ENCODE measurements at places on chromosomes 3 and 15. TPM values are rescaled to one million over a fixed set of nuclear protein-coding genes. Genes with fewer than 3 reads are reported as not detected.

DNA sequence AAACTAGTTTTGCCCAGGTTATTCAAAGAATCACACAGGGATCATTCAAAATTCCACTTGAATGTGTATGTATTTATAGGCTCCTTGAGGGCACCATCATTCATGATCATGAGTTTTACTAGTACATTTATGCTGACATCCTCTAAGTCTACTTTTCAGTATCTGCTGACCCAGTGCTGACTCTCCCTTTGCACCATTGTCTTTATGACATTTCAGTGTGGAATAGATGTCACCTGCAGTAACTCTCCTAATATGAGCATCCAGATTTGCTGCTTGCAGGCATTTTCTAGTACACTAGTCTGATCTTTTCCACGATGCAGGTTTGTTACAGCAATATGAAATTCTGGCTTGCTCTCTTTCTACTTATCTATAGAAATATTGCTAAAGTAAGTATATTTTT lies 1603.5 kb downstream of the SI start:
- no peak for DNase-seq

DNA sequence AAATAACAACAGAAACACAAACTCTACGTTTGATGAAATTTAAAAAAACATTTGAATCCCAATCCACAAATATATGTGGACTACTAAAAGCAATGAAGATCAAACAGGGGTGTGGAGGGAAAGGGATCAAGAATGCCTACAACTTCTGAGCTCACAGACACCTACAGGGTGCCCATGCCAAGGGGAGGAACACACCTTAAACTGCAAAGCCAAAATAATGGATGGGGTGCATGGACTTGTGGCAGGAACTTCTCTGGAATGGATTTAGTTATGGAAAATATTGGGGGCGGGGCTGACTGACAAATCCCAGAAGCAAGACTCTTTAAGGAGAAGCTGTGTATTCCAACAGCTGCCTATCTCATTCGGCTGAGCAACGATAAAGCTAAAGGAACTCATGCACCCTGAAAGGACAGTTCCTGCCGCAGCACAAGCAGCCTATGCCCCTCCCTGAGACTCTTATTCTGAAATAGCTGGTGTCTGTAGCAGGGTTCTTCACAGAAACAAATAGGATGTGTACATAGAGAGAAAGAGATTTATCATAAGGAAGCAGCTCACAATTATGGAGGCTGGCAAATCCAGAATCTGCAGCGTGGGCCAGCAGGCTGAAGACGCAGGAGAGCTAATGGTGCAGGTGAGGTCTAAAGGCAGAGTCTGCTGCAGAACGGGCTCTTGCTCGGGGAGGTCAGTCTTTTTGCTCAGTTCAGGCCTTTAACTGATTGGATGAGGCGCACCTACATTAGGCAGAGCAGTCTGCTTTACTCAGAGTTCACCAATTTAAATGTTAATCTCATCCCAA lies 24.5 kb upstream of the PLA2G4D start:
- DNase-seq: no peak

DNA sequence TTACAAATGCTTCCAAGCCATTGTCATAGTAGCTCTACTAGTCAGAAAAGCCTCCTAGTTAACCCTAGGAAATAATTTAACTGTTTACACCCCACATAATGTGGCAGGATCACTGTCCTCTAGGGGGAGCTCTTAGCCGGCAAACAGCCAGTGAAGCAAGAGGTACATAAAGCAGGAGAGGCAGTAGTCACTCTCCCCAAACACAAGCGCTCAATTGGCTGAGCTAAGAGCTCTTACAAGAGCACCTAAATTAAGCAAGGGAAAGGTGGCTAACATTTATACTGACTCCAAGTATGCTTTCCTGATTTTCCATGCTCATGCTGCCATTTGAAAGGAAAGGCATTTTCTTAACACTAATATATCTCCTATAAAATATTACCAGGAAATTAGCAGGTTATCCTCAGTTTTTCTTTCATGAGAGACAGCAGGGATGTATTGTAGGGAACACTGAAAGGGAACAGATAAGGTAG lies 37.6 kb downstream of the NCEH1 start:
- DNase-seq: no peak

- no peak for DNase-seq
These were observed 47.3 kb downstream of the KY start for GRCh38 chr3:134603480-134603879.

- DNase-seq: no peak
These were observed 303.9 kb upstream of the ALCAM start for GRCh38 chr3:105062853-105063252.

GRCh38 chr3:182909318-182910040 lies 70.9 kb downstream of the DCUN1D1 start:
- DNase-seq: no peak

- no peak for DNase-seq
These were observed 56.4 kb upstream of the TLE3 start for GRCh38 chr15:70153921-70154717.

- DNase-seq: no peak
These were observed 102.9 kb upstream of the KCNAB1 start for GRCh38 chr3:156017352-156018030.

- DNase-seq: no peak
These were observed 269.8 kb downstream of the THRB start for GRCh38 chr3:24224666-24225384.

- DNase-seq: no peak
These were observed 66.7 kb downstream of the RFX7 start for GRCh38 chr15:56176996-56177395.

- no peak for DNase-seq
These were observed 20.3 kb downstream of the FAM98B start for GRCh38 chr15:38474155-38474757.

DNA sequence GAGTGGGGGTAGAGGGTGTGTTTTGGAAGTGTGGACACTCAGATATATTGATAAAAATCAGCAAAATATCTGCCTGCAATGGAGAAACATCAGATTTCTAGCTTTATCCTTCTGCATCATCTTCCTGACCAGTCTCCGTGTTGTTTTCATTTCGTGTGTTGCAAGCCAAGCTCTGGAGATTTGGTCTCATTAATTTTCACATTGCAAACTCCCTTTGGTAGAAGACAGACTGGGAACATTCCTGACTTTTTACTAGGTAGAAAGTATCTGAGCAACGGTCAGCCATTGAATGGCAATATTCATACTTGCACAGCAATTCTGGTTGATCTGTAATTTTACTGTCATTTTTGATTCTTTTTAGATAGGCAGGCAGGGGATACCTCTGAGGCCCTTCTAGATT lies 30.4 kb downstream of the FSTL1 start:
- DNase-seq: no peak

DNA sequence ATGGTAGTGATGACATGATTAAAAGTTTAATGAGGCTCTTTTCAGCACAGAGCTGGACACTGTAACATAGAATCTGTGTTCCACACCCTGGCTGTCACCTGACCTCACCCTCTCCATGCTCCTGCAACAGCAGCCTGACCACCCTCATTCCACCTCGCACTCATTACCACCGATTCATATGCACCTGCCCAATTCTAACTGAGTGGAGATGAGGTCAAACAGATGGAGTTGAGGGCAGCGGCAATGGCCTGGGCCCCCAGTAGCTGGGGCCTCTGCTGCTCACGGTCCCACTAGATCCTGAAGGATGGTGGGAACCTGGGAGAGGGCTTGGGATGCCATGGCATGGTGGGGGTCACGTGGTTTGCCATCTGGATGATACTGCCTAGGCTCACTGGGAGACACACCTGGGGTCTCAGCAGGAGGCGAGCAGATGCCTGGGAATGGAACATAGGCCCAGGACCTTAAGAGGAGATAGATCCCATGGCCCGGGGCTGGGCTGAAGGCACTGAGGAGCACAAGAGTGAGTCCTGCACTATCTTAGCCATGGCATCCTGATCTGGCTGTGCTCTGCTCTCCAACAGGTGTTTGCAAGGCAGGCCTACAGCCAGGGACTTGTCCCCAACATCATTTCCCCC lies 1.3 kb downstream of the SCN5A start:
- DNase-seq: no peak

DNA sequence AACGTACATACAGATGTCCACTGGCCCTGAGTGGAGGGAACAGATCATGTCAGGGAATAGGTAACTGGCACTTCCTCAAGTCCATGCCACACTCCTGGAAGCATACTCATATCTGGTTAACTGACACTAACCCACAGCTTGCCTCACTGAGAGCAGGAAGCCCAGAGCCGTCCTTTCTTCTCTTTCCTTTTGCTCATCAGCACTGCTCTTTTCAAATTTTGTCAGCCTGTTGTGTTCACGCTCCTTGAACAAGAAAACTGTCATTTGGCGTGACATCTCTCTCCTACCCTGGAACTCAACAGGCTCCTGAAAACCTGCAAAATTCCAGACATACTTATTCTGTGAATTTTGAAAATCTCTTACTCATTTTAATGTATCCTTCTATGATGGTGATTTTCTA lies 360.2 kb downstream of the MAGI1 start:
- no peak for DNase-seq

DNA sequence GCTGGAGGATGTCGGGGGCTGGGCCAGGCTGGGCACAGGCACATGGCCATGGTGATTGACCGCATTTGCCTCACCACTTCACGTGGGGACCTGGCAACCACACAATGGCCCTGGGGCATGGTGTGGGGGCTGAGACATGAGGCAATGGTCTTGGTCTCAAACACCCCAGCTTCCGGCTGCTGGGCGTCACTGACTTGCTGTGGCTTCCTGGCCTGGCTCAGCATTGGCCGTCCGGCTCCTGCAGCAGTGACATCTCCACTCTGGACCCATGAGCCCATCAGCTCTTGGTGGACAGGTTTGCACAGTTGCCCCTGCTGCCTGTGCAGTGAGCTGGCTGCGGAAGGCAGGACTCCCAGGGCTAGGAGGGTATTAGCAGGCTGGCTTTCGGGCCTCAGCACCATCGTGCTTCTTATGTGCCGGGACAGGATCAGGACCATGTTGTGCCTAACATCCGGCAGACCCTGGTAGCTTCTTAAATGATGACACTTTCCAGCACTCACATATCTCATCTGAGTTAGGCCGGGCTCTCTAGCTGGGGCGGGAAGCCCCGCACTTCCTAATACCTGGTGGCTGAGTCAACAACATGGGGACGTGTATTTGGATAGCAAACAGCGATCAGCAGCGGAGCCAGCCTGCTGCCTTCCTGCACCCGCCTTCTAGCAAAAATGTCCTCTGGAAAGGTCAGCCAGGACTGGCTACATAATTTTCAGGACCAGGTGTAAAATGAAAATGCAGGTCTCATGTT lies 34.1 kb downstream of the ZNF710 start:
- peak; percentile 77 for DNase-seq

- DNase-seq: no peak
These were observed 35.5 kb downstream of the ZDHHC19 start for GRCh38 chr3:196175722-196176121.

- no peak for DNase-seq
These were observed 209.0 kb upstream of the ZNF385D start for GRCh38 chr3:21960033-21960432.

DNA sequence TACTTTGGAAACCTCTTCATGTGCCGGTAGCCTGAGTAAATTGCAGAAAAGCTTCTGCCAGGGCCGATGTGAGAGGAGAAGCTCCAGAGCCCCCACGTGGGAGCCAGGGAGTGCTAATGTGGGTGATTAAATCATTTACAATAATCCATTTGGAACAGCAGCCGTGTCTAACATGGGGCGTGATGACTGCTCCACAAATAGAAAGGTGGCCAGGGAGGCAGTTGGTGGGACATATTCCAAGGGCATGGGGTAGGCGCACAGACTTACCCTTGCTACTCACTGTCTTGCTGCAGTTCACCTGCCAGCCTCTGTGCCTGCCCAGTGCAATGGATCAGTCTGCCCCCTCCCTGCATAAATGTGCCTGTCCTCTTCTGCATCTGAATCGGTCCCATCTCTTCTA lies 39.3 kb upstream of the INSYN1 start:
- no peak for DNase-seq

DNA sequence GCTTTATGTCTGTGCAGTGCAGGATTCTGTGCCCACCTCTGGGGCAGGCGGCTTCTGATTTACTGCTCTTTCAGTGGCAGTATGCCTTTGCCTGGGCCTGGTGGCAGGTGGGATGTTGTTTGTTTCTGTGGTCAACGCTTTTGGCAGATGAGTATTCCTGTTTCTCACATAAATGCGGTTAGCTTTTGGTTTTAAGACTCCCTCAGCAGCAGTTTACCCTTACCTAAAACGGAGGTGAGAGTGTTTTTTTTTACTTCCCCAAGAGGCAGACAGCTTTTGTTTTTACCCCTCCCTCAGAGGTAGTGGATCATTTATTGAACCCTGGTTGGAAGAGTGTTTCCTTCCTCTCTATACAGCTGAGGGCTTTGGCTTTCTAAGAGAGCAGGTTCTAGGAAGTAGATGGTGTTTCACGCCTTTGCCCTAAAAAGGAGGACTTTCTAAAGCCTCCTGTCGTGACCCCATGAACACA lies 134.1 kb upstream of the PLSCR5 start:
- no peak for DNase-seq

GRCh38 chr3:73055583-73055982 lies 5.9 kb upstream of the EBLN2 start:
- no peak for DNase-seq

DNA sequence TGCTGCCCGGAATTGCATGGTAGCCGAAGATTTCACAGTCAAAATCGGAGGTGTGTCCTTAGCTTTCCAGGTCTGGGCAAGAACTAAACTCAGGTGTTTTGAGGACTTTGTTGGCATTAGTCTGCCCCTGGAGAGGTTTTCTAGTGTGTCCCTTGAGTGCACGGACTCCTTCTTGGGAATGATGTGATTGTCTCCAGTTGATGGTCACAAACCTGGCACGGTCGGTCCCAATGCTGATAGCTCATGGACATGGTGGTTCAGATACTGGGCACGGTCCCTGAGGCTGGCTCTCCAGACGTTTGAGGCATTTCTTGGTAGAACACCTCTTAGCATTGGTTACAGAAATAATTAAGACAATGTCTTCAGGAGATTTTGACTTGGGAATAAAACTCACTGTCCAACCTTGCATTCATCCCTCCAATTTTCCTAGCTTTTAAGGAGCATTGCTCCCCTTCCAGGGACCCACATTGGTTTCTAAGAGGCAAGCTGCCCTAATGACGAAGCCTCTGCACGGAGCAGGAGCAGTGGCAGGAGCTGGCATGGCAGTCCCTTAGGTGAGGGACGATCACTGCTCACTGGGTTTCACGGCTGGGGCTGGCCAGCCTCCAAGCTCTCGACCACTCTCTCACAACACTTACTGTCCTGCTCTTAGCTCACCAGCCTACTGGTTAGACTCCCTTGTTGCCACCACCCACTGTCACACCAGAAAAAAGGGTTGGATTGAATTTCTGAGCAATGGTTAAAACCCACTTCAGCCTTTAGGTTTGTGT lies 68.1 kb downstream of the PGPEP1L start:
- DNase-seq: no peak

GRCh38 chr15:73172508-73172907 lies 120.2 kb downstream of the NEO1 start:
- DNase-seq: no peak

Gene COL6A5
- 0.55 TPM for total RNA-seq

Gene SPRED1
- 12.4 TPM for total RNA-seq

Gene DNAJC19
- 26.7 TPM for total RNA-seq

Gene AHSG
- 0.97 TPM for total RNA-seq

Gene UACA
- 28.4 TPM for total RNA-seq

Gene PPP1R14D
- not detected for total RNA-seq

Gene GRM7
- 0.21 TPM for total RNA-seq

Gene TM4SF1
- 96.4 TPM for total RNA-seq

Gene CHRNA7
- 1.6 TPM for total RNA-seq

Gene DNAH12
- total RNA-seq: 0.73 TPM

Gene TMEM108
- total RNA-seq: 0.95 TPM

Gene GOLGA8T
- not detected for total RNA-seq

Data from suprapubic skin (tissue), 4 donors.